ENCODE measurements at places on chromosomes 2 and 18.
A peak's percentile ranks its signal among the peaks of the same experiment; 100 is the strongest.

DNA sequence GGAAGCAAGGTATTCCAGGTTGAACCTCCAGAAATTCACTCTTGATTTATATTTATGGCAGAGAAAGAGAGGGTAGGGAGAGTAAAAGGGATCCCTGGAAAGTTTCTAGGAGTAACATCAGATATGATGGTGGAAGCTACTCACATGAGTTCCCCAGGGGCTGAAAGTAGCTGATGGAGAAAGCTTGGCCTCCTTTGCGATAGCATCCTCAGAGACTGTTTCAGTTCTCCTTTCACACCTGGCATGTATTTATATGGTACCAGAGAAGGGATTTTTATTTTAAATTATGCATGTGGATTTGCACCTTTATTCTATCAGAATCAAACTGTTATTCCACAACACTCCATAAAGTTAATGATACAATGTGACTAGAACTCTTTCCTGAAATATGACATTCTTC lies 126.3 kb upstream of the OSR1 start:
- no peak for DNase-seq

DNA sequence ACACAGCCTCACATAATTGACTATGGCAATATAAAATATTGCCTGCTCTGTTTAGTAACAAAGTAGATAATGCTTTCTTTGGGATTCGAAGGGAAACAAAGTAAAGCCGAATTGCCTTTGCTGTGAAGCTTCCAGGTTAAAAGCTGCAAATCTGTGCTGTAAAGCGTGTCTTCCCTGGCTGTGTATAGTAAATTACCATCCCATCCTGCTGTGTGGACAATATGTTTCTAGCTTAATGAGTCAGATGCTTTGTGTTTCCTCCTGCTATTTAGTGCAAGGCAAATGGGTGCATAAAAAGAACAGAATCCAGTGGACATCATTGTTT lies 265.1 kb downstream of the SOCS6 start:
- no peak for DNase-seq

GRCh38 chr2:56207760-56208159 lies 24.0 kb downstream of the CCDC85A start:
- no peak for DNase-seq

DNA sequence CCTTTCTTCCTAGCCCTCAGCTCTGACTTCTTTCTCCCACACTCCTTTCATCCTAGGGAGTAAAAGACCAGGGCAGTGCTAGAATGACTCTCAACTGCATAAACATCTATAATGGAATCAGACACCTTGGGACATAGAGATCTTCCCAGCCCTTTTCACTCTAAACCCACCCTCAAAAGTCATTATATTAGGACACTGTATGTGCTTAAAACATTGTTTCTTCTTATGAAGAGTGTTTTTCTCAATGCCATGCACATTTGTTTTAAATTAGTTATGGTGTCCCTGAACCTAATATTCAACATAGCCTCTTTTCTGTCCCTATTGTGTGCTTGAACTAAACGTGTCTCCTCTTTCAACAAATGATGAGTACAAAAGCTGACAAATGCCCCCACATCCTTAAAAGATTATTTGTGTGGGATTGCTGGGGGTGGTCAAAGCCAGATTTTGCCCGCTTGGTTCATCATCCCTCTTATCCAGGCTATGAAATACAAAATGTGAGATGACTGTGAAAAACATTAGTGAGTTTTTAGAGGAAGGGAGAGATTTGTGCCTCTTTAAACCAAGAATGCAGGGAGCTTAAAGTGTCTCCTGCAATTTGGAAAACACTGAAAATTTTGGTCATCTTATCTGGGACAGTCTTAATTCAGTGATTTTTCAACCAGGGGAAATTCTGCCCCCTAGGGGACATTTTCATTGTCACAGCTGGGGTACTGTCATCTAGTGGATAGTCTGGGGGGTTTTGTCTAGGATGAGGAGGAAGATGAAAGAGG lies 29.0 kb downstream of the SERPINB5 start:
- no peak for DNase-seq

DNA sequence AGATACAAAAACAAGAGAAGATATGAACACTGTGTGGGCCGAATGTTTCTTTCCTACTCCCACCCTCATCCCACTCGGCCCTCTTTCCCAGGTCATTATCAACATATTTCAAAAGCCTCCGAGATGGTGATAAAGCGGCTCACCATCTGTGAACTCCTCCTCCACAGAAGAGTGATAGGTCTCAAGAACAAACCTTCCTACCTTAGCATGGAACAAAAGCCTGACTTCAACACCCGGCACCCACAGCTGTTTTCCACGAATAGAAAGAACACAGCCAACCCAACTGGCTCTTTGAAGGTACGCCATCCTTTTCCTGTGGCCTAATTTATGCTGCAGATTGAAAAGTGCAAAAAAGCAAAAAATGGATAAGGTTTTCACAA lies 28.8 kb downstream of the BCL2 start:
- DNase-seq, result no peak

GRCh38 chr2:121686218-121686617 lies 37.0 kb upstream of the CLASP1 start:
- no peak for DNase-seq

DNA sequence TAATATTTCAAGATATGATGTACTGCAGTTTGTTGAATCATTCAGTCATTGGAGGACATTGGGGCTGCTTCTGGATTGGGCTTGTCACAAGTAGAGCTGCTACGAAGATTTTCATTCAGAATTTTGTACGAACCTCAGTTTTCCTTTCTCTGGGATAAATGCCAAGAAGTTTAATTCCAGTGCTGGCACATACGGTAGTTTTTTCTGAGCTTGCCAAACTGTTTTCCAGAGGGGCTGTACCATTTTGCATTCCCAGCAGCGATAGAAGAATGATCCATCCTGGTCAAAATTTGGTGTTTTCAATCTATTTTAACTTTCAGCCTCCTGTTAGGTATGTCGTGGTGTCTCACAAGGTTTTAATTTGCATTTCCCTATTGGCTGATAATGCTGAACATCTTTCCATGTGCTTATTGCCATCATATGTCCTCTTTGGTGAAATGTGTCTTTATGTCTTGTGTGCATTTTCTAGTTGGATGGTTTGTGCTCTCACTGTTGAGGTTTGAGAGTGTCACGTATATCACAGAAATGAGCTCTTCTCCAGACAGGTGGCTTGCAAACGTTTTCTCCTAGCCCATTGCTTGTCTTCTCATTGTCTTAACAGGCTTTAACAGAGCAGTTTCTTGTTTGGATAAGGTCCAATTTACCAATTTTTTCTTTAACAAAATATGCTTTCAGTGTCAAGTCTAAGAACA lies 612.6 kb downstream of the GALR1 start:
- DNase-seq, result no peak

- no peak for DNase-seq
Observed at GRCh38 chr18:79421275-79421857, 25.6 kb downstream of the NFATC1 start.

- no peak for DNase-seq
Observed at GRCh38 chr2:136013955-136014354, 28.5 kb upstream of the DARS1 start.

GRCh38 chr2:98419977-98420725 lies 24.5 kb upstream of the INPP4A start:
- DNase-seq, result no peak

GRCh38 chr2:231565887-231566594 lies 26.6 kb upstream of the TEX44 start:
- DNase-seq, result no peak

GRCh38 chr18:48161911-48162698 lies 231.6 kb upstream of the SMAD2 start:
- no peak for DNase-seq

GRCh38 chr2:286774-287392 lies 1.0 kb downstream of the ALKAL2 start:
- DNase-seq, result no peak

DNA sequence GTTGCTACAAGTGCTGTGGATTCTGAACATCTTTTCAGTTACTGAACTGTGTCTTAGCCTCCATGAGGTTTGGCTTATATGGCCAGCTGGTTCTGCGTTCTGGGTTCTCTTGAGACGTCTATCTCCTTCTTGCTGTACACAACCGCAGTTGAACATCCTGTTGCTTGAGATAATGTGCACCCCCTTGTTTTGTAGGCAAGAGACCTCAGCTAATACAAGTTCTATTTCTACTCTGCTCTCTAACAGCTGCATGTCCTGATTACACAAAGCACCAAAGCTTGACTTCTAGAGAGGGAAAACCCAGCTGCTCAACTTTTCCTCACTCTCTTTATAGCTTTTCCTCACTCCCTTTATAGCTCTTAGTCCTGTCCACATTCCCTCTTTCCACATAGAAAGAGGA lies 176.0 kb downstream of the LTBP1 start:
- DNase-seq, result no peak

GRCh38 chr18:55384551-55385275 lies 203.3 kb downstream of the TCF4 start:
- DNase-seq, result no peak

DNA sequence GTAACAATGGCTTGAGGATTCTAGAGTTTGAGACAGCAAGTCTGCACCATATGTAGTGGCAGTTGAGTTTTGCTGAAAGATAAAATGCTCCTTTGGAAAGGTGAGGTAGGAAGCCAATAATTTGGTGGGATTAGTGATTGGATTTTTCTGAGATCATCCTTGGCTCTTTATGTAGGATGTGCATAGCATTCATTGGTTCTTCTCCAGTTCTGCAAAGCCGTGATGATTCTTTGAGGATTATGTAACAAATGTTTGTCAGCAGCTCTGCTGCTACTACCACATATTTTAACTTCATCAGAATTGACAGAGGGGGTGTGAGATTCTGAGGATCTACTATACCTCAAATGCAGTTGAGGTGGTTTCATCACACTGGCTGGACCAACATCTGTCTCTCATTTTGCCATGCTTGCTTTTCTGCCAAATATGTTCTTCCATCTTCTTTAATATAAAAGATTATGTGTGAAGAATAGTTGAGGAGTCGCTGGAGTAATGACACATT lies 188.9 kb upstream of the RASGRP3 start:
- no peak for DNase-seq

DNA sequence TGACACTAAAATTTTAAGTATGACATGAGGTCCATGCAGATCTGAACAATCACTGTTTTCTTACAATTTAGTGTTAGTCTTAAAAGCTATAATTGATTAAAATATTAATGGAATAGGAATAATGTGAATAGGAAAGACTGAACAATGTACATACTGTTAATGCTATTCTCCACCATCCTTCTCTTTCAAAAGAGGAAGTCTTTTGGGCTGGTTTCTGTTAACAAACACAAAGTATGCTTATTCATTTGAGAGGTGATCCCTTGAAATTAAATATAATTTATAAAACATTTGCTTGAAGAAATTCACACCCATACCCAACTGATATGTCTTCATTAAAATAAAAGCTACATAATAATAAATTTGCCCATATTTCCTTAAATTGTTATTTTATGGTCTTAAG lies 2.3 kb downstream of the STPG4 start:
- no peak for DNase-seq

DNA sequence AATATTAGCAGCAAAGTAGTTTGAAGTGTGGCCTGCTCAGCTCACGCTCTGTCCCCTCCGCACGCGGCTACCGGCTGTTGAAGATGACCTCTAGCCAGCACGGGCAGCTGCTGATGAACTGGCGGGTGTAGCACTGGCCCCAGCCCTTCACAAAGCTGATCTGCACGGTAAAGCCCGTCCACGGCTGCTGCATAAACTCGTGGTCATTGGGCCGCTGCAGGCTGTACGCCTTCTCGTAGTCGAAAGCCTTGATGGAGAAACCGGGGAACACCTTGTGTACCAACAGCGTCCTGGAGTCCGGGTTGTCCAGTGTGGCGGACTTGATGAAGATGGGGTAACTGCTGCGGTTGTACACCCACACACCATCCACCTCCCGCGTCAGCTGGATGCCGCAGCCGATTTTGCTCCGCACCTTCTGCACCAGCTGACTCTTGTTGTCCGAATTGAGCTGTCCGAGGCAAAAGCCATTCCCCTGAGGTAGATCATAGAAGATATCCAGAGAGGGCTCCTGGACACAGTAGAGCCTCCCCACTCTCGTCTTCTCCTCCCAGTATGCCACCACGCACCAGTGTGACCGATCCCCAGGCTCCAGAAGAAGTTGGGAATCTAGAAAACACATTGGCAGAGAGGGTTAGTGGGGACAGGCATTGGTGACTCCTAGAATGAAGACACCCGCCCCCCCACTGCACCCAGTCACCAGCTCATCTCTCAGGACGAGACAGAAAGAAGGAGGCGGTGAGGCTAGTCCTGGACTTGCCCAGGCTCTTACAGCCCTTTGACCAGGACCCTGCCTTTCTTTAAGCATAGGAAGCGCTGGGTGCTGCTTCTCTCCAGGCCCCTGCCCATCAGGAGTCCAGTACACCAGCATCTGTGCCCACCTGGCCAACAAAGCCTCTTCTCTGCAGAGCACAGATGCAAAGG lies 29.2 kb downstream of the SMAD7 start:
- no peak for DNase-seq

GRCh38 chr2:10415048-10415447 lies 33.1 kb downstream of the ODC1 start:
- DNase-seq, result no peak

GRCh38 chr2:185895828-185896693 lies 157.5 kb downstream of the FSIP2 start:
- no peak for DNase-seq

- peak; percentile 21 for DNase-seq
Observed at GRCh38 chr2:3198119-3198518, 179.5 kb downstream of the EIPR1 start.

DNA sequence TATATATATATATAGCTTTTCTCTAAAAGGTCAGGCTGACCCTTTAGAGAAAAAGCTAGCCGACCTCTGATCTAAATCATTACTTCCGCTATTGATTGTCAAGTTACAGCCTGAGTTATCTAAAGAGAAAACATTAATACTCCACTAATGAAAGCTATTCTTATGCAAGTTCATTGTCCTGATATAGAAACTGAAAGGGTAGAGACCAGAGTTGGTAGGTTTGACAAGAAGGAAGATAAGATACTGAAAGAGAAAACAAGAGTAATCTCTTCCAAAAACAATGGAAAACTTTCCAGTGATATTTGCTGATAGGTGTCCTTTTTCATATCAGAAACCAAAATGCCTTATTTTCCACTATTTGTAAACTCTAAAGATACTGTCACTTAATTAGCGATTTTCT lies 62.8 kb upstream of the SLC39A10 start:
- DNase-seq, result no peak

DNA sequence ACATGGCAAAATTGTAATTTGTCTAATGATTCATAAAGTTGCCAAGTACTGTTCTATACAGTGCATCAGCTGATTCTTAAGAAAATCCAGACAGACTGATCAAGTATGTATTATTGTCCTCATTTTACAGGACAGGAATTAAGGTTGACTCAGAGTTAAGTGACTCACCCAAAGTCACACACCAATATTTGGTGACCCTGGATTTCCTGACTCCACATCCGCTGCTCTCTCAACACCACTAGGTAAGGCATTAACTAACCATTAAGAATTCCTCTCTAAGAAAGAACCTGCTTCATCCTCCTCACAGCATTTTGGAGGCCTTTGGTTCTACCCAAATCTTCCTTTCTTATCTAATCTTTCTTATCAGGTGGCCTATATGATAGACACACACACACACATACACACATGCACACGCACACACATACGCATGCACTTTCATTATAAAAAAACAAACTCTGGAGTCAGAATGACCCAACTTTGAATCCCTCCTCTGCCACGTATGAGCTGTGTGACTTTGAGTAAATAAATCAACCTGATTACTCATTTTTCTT lies 150.8 kb downstream of the ANKRD44 start:
- DNase-seq, result no peak

GRCh38 chr2:80364524-80365212 lies 60.1 kb upstream of the LRRTM1 start:
- no peak for DNase-seq
